ENCODE measurements at places on chromosomes 12 and 14.
A peak's percentile ranks its signal among the peaks of the same experiment; 100 is the strongest.

DNA sequence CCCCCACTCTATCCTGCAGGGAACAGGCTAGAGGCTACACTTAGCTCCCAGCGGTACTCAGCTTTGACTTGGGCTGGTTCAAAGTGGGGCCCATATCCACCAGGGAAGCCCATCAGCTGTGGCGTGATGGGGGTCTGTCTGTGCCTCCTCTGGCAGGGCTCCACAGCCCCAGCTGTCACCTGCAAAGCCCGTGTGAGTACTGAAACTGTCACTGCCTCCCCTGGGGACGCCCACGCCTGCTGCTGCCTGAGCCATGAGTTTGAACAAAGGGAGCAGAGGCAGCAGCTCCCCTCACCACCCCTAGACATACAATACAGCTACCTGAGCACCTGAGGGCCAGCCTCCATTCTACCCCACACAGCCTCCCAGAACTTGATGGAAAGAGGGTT lies 5.0 kb downstream of the REM2 start:
- no peak for DNase-seq

- no peak for DNase-seq
Observed at GRCh38 chr12:96720363-96720705, 186.7 kb upstream of the NEDD1 start.

GRCh38 chr12:21823581-21823980 lies 49.1 kb upstream of the KCNJ8 start:
- no peak for DNase-seq

GRCh38 chr12:67068761-67069450 lies 200.3 kb upstream of the CAND1 start:
- DNase-seq, result peak; percentile 19

GRCh38 chr14:82854131-82854530 lies 1320.5 kb upstream of the SEL1L start:
- no peak for DNase-seq

DNA sequence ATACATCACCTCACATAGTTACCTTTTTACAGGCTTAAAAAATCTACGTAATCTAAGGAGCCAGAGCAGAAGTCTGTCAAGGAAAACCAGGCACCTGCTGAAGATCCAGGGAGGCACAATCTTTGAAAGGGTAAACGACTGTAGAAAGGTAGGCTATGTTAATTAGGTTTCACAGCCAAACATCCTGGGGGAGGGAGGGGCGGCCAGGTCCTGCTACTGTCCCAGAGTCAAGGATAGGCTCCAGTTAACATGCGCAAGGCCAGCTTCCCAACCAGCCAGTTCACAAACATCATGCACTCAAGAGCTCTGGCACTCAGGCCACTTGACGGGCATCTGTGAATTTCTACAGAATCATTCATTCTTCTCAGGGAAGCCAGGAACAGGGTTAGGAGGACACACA lies 22.9 kb downstream of the NIN start:
- DNase-seq, result no peak

DNA sequence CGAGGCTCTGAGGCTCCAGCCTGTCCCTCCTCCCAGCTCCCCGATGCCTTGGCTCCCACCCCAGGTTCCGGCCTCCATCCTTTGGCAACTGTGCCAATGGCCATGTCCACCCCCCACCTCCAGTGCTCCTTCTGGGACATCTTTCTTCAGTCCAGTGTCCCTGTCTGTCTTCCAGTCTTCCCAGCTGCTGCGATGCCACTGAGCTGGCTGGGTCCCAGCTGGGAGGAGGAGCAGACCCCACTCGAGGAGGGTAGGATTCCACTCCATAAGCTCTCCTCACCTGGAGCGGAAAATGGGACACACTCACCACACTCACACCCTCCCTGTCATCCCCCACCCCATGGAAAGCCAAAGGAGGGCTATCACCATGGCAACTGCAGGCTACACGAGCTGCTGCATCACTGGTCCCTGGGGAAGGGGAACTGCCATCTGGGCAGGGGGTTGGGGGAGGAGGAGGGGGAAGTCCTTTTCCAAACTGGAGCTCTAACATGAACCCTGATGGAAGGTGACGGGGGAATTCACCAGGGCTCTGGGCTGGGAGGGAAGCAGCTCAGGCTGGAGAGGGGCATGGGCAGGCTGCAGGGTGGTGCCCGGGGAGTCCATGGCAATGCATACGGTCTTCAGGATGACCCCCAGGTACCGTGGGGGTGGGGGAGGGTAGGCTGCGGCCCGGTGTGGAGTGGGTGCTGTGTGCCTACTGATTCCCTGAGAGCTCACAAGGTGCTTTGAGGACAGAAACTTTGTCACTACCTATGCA lies 94.3 kb downstream of the LRRC74A start:
- no peak for DNase-seq

DNA sequence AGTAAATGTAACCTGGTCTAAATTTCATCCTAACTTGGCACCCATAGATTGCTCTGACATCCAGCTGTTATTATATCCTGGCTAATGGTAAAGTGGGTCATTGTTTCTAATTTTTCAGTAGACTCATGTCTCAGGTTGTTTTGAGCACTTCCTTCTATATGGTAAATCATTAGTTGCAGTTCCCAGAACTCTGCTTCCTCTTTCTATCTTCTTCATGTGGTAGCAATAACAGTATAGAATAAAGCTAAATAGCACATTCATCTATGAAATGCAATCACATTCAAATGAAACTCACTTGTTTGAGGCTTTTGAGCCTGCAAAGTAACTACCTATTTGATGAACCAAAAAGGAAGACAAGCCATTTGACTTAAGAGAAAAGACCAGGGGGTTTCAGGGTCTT lies 65.1 kb upstream of the GZMB start:
- DNase-seq, result no peak

GRCh38 chr12:644818-645552 lies 18.3 kb downstream of the NINJ2 start:
- DNase-seq, result no peak

GRCh38 chr12:102965281-102966155 lies 8.0 kb downstream of the ASCL1 start:
- DNase-seq, result no peak

DNA sequence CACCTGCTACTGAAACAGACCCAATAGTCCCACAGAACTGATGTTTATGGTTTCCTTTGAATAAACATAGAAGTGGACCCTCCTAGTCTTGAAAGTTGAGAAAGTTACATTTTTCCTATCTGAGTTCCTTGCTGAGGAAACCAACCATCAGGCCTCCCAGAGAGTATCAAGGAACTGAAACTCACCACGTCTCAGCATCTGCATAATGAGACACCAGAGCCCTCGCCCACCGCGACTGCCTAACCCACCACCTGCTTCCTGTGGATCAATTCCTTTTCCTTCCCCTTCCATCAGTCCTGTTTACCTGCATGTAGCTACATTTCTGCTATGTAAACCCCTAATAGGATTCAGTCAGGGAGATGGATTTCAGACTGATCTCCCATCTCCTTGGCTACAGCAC lies 443.2 kb upstream of the TMEM132C start:
- DNase-seq, result no peak

- no peak for DNase-seq
Observed at GRCh38 chr12:110858848-110859247, 12.1 kb downstream of the CCDC63 start.

DNA sequence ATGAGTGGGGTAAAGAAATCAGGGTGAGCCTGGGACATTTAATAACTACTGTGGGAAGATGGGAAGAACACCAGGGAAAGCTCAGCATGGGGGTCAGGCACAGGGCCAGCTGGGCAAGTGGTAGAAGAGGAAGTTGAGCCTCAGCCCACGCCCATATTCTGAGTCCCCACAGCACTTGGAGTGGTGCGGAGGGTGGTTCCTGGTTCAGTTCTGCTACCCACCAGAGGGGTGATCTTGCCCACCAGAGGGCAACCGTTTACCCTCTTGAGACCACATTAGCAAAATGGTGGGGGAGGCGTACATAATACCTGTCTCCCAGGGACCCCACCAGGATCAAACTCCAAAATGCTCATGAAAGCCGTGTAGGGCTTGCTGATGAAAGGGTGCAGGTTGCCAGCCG lies 16.8 kb upstream of the ANKRD33 start:
- DNase-seq, result no peak

DNA sequence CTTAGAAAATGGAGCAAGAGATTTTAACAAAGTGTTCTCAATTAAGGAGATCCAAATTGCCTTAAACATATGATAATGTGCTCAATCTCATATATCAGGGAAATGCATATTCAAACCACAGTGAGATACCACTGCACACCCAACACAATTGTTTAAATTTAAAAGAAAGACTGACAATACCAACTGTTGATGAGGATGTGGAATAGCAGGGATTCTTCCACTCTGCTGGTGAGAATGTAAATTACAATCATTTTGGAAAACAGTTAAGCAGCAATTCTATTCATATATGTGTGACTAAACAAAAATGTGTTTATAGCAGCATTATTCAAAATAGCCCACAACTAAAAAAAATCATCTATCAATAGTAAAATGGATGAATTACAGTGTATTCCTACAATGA lies 144.2 kb downstream of the KICS2 start:
- DNase-seq, result no peak

- DNase-seq, result no peak
Observed at GRCh38 chr12:127143020-127143419, 1124.0 kb upstream of the TMEM132C start.
